ENCODE measurements at places on chromosomes 3 and 15.

DNA sequence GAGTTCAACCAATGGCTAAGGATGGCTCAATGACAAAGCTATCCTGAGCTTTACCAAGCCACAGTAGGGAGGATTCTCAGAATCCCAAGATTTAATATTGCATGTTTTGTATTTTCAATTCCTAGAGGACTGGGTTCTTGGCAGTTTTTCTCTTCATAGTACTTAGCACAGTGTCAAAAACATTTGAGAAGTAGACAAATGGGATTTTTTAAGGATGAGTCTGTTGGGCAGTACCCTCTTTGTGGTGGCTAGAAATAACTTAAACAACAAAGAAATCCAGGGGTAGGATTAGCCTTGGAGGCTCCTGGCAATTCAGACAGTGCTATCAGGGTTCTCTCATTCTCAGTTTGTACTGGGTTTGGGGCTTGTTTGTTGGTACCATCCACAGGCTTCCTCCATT, 212.8 kb upstream of the RORA start:
- DNase-seq, result no peak

DNA sequence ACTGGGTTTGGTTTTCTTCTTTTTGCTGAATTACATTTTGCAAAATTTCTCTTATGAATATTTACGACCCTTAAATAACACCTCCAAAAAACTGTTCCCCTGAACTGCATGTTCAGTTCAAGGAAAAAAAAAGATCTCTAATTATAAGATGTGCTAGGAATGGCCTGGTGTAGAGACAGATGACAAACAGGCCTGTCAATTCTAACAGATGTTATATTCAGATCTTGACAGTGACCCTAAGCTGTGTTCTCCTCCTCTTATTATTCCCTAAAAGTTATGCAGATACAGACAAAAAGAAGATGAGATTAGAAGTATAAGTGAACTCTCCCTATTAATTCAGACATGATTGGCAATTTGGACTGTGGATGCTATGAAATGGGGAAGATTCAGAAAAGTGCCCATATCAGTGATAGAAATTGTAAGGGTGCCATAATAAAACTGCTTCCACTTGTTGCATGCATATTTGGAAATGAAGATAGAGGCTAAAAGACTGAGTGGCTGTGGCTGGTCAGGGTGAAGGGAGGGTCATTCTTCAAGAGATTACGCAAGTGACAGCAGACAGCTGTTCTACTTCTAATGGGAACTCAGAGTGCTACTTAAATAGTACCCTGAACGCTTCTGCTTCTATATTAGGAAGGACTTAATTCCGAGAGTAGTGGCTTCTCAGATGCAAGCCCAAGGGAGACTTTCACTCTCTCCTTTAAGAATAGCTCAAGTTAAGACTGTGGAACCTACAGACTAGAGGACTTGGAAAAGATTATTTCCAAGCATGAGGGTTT, 75.5 kb downstream of the ADAMTS9 start:
- no peak for DNase-seq

GRCh38 chr3:58536501-58537411, at the start of gene ACOX2:
TSS of gene ACOX2 (minus strand) at chr3:58537190. CDS start at chr3:58535106, 2,084 bp downstream.
- DNase-seq, result peak; percentile 43

DNA sequence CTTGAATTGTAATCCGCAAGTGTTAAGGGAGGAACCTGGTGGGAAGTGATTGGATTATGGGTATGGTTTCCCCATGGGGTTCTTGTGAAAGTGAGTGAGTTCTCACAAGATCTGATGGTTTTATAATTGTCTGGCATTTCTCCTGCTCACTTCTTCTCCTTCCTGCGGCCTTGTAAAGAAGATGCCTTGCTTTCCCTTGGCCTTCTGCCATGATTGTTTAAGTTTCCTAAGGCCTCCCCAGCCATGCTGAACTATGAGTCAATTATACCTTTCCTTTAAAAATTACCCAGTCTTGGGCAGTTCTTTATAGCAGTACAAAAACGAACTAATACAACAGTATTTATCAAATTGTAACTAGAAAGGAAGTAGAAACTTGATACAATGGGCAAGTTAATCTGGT, 31.9 kb downstream of the IFT57 start:
- DNase-seq, result no peak

- no peak for DNase-seq
Observed at GRCh38 chr3:69433121-69433968, 47.5 kb upstream of the FRMD4B start.

DNA sequence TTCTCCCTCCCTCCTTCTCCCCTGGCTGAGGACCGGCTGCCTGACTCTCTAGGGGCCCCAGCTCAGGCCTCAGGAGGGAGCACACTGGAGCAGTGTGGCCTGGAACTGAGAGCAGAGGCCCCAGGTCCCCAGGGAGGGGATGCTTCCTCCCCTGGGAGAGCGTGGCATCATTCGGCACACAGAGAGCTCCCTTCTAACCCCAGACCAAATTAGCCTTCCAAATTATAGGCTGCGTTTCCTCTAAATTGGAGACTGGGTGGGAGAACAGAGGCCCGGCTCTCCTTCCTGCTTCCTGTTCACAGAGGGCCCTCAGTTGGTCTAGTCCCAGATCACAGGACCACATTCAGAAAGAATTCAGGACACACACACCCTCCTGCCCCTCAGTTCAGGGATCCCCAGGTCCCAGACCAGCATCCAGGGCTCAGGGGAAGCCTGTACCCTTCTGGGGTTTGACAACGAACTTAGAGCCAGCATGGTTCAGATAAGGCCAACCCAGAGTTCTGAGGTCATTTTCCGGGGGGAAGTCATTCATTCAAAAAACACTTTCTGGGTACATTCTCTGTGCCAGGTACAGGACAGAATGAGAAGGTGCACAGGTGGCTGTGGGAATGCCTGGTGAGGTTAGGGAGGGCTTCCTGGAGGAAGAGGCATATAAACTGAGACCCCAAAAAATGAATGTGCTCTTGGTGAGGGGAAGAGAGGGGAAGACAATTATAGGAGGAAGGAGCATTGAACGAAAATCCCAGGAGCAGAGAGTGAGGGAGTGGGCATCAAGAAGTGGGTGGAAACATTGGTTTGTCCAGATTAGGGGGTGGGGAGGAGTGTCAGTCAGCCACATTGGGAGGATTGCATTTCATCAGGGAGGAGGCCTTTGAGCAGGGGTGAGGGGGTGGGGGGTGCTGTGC, 28.4 kb upstream of the RPL29 start:
- no peak for DNase-seq

- DNase-seq, result no peak
Observed at GRCh38 chr3:159693226-159693625, 295.4 kb upstream of the IL12A start.

GRCh38 chr15:51853998-51854397, 24.5 kb downstream of the TMOD3 start:
- no peak for DNase-seq

DNA sequence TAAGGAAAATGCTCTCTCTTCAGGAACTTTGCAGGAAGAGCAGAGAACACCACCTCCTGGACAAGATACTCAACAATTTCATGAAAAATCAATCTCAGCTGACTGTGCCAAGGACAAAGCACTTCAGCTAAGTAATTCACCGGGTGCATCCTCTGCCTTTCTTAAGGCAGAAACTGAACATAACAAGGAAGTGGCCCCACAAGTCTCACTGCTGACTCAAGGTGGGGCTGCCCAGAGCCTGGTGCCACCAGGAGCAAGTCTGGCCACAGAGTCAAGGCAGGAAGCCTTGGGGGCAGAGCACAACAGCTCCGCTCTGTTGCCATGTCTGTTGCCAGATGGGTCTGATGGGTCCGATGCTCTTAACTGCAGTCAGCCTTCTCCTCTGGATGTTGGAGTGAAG, 200.5 kb downstream of the AKAP13 start:
- DNase-seq, result no peak

DNA sequence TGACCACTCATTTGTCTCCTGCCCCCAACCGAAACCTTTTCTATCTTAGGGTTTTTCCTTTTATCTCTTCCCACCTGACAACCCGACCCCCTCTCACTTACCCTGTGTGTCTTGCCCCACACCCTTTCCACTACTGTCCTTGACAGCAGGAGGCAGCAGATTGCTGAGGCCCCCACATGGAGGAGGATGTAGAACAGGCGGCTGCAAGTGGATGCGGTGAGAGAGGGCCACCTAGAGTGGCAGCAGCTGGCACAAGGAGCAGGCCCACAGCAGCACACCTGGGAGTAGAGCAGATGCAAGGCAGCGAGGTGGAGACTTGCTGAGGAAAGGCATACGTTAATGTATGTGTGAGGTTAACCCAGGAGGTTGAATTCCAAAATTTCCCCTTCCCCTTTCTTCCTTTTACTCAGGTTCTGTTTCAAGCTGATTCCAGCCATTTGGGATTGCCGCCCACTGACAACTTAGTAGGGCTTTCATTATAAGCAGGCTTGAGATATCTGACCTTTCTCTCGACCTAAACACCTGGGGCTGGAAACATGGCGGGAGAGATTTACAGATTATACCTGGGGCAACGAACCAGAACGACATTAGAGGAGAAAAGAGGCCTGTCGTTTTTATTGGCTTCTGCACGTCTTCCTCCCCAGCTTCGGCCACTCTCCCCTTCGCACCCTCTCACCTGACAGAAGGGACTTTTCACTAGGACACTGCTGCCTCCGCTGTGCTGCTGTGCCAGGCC, 643 bp downstream of the SERINC4 start:
- no peak for DNase-seq

GRCh38 chr3:133117342-133117741, 79.2 kb downstream of the TMEM108 start:
- no peak for DNase-seq

GRCh38 chr3:32195995-32196540, 42.4 kb upstream of the CMTM8 start:
- no peak for DNase-seq

GRCh38 chr3:59818919-59819300, 769.1 kb upstream of the CFAP20DC start:
- DNase-seq, result no peak

DNA sequence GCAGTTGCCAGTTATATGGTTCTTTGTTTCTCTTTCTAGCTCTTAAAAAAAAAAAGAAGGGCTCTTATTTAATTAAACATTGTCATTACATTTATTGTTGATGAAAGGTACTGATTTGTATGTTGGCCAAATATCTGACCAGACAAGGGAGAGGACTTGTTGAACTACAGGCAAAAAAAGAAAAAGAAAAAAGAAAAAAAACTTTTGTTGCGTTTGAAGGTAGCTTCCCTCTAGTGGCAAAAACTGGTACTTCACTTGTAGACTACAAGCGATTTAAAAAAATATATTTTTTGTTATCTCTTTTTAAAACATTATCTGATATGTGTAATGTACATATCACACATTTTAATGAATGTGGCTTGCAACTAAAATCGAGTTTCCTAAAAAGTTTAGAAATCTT, 280.6 kb downstream of the ROBO2 start:
- DNase-seq, result no peak

DNA sequence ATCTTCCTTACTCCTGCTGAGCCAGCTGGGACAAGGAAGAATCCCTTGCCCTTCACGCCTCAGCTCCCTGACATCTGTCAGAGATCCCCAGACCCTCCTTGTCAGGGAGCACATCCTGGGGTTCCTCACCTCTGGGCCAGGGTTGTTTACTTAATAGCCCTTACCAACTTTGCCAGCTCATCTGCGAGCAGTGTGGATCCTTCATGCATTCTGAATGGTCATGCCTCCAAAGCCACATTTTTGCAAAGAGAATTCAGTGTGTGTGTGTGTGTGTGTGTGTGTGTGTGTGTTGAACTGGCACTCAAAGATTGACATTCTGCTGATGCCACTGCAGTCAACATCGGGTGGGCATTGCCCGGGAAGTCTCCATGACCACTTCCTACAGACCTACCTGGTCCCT, 112.6 kb downstream of the SLC49A4 start:
- DNase-seq, result no peak

GRCh38 chr3:157782236-157782635, 279.0 kb upstream of the VEPH1 start:
- DNase-seq, result no peak

DNA sequence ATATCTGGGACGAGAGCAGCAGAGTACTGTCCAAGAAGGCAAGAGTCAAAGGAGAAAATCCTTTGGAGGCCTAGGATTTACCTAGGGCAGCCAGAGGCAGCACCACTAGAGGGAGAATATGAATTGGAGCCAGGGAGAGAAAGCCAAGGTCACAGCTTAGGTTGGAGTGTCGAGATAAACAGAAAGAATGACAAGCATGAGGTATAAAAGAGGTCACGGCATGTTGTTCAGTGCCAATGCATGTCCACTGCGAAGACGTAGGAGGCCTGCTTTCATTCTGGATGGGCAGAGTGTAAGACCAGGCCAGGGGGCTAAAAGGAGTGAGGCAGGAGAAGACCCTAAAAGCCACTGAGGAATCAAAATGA, 47.2 kb downstream of the THBS1 start:
- DNase-seq, result no peak

All from AG09309 (cell line).